Ureter (tissue), 1 donor: ENCODE measurements at places on chromosomes 3 and 15. TPM values are rescaled to one million over a fixed set of nuclear protein-coding genes. Genes with fewer than 3 reads are reported as not detected.

DNA sequence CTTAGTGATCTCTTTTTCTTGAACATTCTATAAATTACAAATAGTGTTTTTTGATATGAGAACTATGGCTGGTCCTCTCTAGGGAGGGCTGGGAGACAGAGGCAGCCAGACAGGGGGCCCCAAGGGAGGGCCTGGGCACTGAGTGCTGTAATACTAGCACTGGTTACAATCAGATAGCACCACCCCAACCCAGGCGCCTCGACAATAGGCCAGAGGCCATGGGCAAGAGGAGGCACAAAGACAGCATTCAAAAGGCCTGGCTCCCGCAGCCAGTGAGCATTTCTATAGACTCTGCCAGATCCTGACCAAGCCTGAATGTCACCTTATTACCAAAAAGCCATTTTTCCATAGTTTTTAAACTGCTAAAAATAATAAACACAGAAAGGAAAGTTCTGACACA lies 158.5 kb downstream of the THRB start:
- no peak for DNase-seq

DNA sequence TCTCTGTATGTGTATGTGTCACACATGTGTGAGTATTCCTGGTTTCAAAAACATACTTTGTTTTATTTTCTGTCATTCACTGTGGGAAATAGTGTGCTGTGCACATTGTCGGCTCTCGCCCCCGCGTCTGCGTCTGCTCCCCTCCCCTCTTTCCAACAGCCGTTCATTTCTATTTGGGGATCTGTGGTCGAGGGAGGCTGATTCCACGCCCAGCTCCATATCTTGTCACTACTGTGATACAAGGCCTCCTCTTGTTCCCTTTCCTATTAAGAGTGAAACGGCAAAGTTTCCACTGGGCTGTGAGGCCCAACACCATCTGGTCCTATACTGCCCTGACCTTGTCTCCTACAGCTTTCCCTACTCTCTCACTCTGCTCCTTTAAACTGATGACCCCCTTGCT lies 172.5 kb upstream of the LRIG1 start:
- DNase-seq, result no peak

DNA sequence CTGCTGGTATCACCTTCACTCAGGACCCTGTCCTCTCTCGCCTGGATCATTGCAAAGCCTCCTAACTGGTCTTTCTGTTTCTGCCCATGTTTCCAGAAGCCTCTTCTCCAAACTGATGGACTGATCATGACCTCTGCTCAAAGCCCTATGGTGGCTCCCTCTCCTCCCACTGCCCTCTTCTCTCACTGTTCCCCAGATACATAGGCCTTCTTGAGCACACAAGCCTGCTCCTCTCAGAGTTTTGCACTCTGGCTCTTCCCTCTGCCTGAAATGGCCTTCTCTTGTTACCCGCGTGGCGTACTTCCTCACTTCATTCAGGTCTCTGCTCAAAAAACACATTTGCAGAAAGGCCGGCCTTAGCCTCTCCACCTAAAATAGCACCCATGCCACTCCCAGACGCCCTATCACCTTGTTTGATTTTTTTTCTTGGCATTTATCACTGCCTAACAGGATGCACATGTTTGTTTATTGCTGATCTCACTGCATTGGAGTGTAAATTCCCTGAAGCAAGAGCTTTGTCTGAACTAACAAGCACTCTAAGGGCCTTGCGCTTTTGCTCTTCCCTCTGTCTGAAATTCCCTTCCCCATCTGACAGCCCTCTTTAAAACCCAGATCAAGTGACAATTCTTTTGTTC lies 1.4 kb upstream of the ETFA start:
- no peak for DNase-seq

DNA sequence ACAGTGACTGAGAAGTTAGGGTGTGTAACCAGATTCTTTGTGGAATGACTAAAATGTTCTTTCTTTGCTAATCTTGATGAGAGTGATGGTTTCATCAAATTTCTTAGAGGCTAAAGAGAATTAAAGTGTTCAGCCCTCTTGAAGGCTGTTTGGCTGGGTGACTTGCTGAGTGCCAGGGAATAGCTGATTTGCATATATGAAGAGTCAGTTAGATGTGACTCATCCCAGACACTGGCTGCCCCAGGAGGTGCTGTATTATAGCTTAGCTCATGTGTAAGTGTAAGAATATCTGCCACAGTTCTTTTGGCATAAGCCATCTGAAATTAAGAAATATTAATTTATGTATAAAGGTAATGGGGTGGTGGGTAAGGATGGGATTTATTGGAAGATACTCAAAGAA lies 535.1 kb downstream of the NLGN1 start:
- no peak for DNase-seq

GRCh38 chr15:70521576-70522322 lies 241.6 kb downstream of the UACA start:
- no peak for DNase-seq

GRCh38 chr3:47016934-47017435 lies 37.5 kb downstream of the NBEAL2 start:
- DNase-seq, result no peak

DNA sequence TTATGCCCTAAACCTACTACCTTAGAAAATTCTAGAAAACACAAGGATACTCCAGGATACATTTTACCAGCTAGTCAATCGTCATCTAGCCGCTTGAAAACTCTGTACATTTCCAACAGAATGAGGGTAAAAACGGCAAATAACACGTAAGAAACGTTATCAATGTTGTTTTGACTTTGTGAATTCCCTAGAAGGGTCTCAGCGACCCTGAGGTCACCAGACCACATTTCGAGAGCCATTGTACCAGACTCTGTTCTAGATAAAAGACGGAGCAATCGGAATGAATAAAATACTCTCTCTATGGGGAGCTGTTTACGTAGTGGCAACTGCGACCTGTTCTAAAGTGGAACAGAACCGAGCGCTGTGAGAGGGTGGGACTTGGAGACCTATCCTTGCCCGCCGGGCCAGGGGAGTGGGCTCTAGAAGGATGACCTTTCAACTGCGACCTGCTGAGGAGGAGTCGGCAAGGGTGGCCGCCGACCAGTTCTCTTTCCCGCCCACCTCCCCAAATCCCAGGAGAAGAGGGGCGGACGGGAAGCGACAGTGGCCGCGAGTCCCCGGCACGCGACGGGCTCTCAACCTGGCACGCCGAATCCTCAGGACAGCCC lies 778 bp upstream of the AP4E1 start:
- DNase-seq, result no peak

- no peak for DNase-seq
Measured at GRCh38 chr3:70392227-70392626, 79.8 kb upstream of the MDFIC2 start.

DNA sequence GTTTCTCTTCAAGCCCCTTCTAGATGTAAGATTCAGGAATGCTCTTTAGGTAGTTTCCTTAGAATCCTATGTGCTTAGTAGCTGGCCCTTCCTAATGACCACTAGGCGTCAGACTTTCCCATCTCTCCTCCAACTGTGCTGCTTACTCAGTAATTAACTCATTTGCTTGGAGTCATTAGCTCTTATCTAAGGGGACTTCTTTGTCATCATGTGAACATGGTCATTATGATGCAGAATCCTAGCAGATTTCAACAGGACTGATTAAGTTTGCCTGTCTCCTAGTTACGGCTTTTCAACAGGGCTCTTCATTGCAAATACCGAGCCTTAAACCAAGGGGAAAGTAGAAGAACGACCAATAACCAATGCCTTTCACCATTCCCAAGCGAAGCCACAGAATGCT lies 46.4 kb downstream of the GJD2 start:
- no peak for DNase-seq

DNA sequence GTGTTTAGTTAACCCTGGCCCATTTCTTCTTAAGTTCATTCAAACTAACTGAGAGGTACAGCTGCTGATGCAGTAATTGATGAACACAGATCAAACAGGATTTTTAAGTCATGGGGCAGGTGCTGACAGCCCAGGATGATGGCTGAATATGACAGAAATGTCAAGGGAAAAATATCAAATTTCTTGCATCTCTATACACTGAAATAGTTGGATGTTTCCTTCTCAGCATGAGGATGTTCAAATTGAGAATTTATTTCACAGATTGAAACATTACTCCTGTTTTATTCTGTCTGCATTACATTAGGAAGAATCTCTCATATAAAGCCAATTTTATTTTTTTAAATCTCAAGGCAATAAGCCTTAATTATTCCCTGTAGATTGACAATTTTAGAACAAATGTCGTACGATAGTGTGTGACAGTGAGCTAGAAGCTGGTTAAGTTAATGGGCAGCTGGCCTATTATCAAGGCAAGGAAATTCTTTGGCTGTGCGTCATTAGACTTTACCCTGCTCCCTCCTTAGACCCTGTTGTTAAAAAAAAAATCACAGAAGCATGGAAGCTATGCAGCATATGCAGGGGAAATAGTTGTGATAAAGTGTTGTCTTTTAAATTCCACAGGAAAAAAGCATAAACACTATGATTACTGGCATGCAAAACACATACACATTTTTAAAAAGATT lies 183.8 kb upstream of the KCNMB2 start:
- DNase-seq, result no peak

GRCh38 chr3:64259636-64260035 lies 34.4 kb upstream of the PRICKLE2 start:
- no peak for DNase-seq

DNA sequence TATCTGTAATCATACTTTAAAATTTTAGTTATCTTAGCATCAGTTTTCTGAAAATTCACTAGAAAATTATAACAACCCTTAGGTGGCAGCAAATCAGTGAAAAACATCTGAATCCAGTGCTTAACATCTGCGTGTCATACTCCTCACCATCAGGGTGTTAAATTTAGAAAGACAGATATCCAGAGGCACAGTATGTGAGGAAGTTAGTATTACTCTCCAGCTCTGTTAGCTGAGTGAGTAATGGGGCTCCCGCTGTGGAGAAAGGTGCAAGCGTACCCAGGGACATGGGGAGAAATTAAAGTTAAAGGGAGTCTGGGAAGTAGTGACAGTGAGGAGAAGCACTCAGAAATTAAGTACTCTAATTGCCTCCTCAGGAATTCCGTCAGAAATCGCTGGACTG lies 50.9 kb downstream of the CEP63 start:
- no peak for DNase-seq

GRCh38 chr15:60718661-60719069 lies 239.7 kb upstream of the ICE2 start:
- no peak for DNase-seq

DNA sequence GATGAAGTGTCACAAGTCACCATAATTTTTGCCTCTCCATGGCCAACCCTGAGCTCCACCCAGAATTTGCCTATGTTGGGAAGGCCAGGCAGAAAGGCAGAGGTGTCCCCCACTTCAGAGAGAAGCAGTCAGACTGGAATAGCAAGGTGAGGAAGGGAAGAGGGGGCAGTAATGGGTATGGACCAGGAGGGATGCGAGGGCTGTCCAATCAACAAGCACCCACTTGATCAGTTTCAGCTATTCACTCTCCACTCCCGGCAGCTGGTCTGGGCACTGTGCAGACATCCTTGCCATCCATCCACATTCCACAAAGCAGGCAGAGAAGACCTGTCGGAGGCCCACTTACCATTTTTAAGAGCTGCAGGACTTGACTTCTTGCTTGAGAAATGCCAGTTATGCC lies 43.5 kb upstream of the CTNNB1 start:
- no peak for DNase-seq

The VEPH1 gene
- 10.8 TPM for total RNA-seq

The GOLGA6B gene
- 0.36 TPM for total RNA-seq

The FOXL2NB gene
- total RNA-seq, result not detected
